Fibroblast of lung (primary cell): ENCODE measurements at places on chromosomes 7 and 10.

- no peak for DNase-seq
Observed at GRCh38 chr10:17286562-17287550, 58.8 kb downstream of the VIM start.

DNA sequence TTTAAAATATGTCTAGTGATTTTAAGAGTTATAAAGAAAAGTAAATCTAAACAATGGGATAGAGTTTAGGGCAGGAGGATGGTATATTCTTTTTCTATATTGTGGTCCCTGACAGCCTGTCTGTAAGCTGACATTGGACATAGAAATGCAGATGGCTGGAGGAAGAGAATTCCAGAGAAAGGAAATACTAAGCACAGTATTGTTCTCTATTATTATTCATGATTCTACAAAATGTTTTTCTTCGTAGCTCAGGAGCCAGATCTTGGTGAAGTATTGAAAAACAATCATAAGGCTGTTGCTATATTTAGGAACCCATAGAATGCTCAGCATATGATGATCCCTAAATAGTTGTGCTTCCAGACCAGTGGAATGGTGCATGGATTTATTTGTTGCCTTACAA is 117.0 kb upstream of the FAM3C start:
- DNase-seq, result no peak

DNA sequence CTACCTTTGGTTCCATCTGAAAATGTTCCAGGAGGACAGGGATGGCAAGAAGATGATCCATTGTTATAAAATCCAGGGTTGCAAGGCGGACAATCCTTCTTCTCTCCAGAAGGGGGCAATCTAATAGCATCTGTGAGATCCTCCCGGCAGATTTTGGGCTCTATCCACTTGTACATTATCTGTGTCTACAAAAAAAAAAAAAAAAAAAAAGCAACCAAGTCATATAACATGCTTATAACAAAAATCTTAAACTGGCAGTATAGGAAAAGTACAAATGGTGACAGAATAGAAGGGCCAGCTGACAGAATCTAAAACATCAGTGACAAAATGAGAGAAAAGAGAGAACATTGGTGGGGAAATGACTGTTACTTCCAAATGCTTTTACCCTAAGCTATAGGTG is 132.7 kb downstream of the ELAPOR2 start:
- DNase-seq, result peak; percentile 31

DNA sequence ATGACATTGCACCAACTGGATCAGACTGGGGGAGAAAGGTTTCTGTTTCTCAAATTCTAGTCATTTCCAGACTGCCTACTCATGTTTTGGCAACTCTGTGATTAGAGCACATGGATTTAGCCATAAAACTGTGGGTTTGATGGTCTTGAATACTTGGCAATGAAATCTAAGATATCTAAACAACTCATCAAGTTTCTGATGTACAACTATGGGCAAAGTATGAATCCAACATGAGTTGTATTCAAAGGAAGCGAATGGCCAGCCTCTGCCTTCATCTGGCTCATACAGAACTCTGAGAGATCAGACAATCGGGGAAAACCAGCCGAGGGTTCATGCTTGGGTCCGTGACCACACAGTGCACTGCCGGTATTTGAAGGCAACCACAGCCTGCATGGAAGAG is 144.3 kb downstream of the ADAM12 start:
- DNase-seq, result peak; percentile 63

GRCh38 chr10:114915294-114915693 is 22.7 kb upstream of the TRUB1 start:
- DNase-seq, result no peak

DNA sequence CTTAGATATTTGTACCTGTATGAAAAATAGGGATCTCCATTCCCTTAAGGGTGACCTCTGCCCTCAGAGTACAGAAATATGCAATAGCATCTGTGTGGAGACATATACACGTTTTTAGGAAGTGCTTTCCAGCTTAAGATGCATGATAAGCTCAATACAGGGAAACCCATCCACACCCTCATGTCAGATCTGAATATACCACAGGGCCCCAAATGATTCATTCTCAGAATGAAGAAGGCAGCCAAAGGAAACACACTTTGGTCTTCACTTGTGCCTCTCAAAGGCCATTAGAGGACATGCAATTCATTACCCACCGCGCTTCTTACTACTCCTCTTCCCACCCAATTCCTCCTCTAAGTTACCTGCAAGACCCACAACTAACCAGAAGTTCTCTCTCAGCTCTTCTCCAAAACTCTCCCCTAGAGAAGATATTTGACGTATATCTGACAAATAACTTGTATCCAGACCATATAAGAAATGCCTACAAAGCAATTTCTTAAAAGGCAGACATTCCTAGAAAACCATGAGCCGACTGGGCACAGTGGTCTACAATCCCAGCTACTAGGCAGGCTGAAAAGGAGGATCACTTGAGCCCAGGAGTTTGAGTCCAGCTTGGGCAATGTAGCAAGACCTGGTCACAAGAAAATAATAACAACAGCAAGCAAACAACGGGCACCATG is 103.0 kb downstream of the OAT start:
- no peak for DNase-seq

DNA sequence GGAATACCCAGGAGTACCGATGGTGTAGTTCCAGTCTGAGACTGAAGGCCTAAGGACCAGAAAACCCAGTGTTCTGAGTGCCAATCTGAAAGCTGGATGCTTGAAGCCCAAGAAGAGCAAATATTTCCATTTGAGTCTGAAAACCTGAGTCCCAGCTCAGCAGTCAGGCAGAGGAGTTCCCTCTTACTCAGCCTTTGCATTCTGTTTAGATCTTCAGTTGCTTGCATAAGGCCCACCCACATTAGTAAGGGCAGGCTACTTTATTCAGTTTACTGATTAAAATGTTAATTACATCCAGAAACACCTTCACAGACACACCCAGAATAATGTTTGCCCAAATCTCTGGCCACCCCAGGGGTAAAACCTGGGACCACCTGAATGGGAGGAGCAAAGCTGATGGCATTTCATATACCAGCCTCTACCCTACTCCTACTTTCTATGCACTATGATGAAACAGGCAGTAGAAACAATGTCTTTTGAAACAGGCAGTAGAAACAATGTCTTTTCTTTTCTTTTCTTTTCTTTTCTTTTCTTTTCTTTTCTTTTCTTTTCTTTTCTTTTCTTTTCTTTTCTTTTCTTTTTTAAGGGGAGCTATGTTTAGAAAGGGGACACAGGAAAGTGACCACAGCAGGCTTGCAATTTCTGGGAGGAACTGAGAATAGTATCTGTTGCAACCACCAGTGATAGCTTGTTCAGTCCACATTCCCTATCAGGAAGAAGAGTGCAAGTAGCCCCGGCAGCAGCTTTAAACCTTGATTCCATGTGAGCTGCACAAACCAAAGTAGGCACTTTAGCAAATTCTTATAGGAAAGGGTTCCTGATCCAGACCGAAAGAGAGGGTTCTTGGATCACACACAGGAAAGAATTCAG is 30.6 kb downstream of the FAM237B start:
- no peak for DNase-seq

DNA sequence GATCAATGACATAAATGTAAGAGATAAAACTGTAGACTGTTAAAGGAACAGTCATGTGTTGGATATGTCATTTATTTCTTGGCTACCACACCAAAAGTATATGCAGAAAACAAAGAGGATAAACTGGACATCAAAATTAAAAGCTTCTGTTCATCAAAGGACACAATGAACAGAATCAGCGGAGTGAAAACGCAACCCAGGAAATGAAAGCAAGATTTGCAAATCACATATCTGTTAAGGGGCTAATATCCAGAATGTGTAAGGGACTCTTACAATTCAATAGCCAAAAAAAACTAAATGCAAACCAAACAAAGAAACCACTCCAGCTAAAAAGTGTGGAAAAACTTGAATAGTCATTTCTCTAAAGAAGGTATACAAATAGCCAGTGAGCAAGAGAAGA is 164.3 kb downstream of the ZMYND11 start:
- no peak for DNase-seq

DNA sequence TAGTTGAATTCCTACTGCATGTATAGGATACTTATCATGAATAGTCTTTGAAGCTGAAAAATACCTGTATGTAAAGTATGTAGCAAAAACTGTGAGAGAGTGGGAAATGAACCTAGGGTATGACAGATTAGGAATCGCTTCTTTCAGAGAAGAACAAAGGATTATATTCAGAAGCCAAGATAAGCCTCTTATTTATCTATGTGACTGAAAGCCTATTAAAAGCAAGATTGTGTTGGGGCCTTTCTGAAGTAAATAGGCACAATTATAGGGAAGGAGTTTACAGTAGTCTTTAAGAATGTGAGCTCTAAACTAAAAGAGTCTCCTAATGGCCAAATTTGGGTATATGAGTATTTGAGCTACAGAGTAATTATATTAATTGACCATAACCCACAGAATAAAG is 102.1 kb downstream of the MTERF1 start:
- no peak for DNase-seq

GRCh38 chr7:95596198-95597063 is at the start of gene PDK4:
Gene PDK4, minus strand, starts transcription at chr7:95596516. Its CDS starts 223 bp downstream, at chr7:95596293.
- peak; percentile 94 for DNase-seq

DNA sequence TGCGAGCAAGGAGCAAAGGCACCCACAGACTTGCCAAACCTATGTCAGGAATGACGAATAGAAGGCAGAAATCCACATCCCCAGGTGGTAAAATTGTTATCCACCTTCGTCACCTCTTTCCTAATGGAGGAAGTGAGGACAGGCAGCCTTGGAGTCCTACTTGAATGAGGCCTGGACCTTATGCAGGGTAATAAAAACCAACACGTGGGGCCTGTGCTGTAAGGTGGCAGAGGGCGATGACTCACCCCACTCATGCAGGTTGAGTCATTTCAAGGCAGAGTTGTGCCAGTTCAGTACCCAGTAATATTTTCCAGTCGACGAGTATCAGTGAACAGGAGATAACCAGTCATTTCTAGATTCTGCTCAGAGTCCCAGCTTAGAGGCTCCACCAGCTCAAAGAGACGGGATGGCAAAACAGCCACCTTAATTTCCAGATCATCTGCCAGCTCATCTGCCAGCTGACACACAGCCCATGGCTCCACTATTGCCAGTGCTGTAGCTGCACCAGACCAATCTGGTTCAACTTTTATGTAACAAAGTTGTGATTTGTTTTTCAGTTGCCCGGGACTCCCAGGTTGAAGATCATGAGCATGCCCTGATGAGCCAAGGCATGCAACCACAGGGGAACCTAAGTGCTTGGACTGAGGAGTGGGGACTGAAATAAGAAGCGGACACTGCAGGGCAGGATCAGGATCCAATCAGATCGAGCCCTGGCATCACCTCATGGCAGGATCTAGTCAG is 176.2 kb upstream of the ITGB1 start:
- DNase-seq, result peak; percentile 99

DNA sequence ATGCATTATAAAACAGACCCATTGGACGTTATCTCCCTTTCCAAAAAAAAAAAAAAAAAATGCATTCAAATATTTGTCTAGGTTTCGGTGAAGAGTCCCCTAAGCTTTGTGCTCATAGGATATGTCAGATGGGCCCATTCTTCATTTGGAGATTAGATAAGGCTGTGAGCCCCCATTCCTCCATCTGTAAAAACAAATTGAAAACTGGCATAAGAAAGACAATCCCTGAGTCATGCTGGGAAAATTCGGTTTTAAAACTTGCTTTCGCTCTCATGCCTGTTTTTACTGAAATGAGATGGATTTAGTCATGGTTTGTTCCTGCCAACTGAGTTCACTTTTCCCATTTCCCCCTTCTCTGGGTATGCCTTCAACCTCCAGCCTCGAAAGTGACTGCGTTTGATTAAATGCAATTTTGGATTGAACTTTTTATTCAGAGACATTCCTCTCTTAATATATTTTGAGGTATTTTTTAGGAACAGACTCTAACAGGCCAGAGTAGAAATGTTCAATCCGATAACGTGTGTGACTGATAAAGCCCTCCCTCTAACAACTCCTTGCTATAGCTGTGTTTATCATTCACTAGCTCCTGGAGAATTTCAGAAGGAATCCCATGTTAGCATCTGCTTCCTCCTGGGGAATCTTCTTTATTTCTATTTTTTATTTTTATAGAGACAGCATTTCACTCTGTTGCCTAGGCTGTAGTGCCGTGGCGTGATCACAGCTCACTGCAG is 190.9 kb upstream of the LYZL2 start:
- DNase-seq, result peak; percentile 88

DNA sequence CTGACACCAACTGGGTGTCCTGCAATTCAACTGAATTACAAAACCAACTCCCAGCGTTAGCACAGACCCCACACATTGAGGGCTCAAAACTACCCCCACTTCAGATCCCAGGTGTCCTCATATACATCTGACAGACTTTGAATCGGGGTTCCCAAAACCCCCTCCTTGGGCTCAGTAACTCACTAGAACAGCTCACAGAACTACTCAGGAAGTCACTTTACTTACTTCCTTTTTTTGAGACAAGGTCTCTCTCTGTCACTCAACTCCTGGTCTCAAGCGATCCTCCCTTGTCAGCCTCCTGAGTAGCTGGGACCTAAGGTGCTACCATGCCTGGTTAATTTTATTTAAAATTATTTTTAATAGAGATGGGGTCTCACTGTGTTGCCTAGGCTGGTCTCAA is 456.0 kb downstream of the SDK1 start:
- DNase-seq, result no peak

- peak; percentile 44 for DNase-seq
Observed at GRCh38 chr7:80047856-80048459, 86.7 kb upstream of the GNAI1 start.

GRCh38 chr10:79310200-79310865 is 36.9 kb upstream of the PPIF start:
- no peak for DNase-seq

GRCh38 chr10:71045936-71046335 is 157.6 kb upstream of the PCBD1 start:
- no peak for DNase-seq

DNA sequence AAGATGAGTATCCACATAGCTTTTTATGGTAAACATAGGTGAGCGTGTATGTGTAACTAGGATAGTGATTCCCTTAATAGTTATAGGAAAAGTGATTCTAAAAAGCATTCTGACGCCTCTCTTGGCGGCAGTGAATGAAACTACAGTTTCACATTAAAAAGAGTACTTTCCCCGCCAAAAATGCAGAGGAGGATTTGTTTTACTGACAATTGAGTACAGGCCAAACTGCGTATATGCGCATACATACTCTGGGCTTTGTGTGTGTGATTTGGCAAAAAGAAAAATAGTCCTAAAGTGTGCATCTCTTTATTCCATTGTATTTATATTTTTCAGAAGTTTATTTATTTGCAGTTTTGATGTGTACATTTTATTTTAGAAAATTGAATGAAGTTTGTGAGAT is 10.3 kb downstream of the CUL1 start:
- DNase-seq, result no peak

DNA sequence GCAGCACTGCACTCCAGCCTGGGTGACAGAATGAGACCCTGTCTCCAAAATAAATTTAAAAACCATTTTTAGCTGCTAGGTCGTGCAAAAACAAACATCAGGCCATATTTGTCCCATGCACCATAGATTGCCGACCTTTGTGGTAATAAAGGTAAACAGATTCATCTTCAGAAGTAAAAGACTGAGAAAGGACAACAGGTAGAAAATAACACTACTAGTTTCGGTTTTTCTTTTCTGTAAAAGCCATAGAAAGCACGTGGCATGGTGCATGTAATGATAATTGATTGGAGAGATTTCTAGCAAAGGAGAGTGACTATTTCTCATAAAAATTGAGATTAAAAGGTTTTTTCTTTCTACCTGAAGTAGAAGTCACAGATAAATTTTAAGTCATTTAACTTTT is 93.9 kb downstream of the DNAH11 start:
- no peak for DNase-seq

GRCh38 chr10:132571650-132572544 is 34.3 kb downstream of the INPP5A start:
- DNase-seq, result peak; percentile 63

GRCh38 chr7:44576228-44576627 is 2.5 kb upstream of the DDX56 start:
- no peak for DNase-seq

GRCh38 chr7:42093349-42093905 is 143.6 kb downstream of the GLI3 start:
- no peak for DNase-seq
